ENCODE measurements at places on chromosomes 16 and 17. TPM values are rescaled to one million over a fixed set of nuclear protein-coding genes. Genes with fewer than 3 reads are reported as not detected.

DNA sequence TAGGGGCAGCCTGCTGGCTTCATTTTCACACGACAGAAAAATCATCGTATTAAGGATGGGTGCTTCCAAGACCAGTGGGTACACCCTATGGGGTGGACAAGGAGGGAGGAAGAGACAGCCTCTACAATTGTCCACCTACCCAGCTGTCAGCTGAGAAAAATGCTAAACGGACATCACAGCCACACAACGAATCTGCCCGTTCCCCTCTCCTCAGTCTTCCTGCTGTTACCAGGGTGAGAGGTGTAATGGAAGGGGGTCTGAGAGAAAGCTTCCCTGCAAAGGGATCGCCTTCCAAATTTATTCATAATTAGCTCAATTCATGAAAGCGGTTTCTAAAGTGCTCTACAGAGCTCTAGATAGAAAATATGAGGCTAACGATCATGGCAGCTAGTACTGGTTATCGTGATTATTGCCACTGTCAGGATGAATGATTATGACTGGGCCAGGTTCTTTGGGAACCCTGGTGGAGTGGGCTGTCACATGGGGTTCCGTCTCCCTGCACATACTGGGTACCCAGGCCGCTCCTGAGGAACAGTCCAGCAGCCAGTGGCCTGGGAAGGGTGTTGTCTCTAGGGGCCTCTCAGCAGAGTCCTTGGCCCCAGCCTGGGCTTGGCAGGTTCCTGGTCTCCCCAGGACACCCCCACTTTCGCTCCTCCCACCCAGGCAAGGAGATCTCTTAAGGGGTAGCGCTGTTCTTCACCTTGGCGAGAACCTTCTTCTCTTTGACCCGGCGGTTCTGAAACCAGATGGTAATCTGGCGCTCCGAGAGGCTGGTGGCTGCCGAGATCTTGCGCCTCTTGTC is 2.2 kb downstream of the HOXB13 start:
- H3K27ac ChIP-seq = no peak overlapping the region
- H3K4me1 ChIP-seq = peaks cover 30% of the 10 kb centered on the region
- peaks cover 80% of the 10 kb centered on the region for H3K27me3 ChIP-seq
- no peak overlapping the region for H3K4me3 ChIP-seq
- DNase-seq = no peak

DNA sequence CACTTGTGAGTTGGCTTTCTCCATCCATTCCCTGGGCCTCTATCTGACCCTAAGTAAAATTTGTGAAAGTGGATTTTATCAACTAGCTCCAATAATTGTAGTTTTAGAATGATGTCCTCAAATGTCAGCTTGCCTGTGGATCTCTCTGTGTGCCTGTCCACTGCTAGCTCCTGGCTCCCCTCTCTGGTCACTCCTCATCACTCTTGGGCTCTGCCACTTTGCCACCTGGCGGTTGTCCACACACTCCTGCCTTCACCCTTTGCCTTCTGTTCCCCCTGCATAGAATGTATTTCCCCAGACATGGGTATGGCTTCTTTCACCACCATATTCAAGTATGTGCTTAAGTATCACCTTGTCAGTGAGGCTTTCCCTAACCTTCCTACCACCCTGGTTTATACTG is 19.8 kb downstream of the ANKFN1 start:
- no peak for DNase-seq
- H3K36me3 ChIP-seq = no peaks in the 10 kb centered on the region
- no peaks in the 10 kb centered on the region for H3K27me3 ChIP-seq

GRCh38 chr17:69447726-69448125 is 33.2 kb downstream of the MAP2K6 start:
- H3K27me3 ChIP-seq = no peaks in the 10 kb centered on the region
- DNase-seq = no peak
- H3K4me1 ChIP-seq = peaks cover 6% of the 10 kb centered on the region
- H3K4me3 ChIP-seq = no peak overlapping the region

- H3K36me3 ChIP-seq = no peaks in the 10 kb centered on the region
- H3K27ac ChIP-seq = no peak overlapping the region
- H3K4me1 ChIP-seq = no peaks in the 10 kb centered on the region
- no peaks in the 10 kb centered on the region for H3K27me3 ChIP-seq
- H3K4me3 ChIP-seq = no peak overlapping the region
- DNase-seq = no peak
Measured at GRCh38 chr17:71792966-71793365, 327.9 kb upstream of the SOX9 start.

GRCh38 chr17:33375783-33376182 is 82.7 kb upstream of the ASIC2 start:
- no peak overlapping the region for H3K27ac ChIP-seq
- no peaks in the 10 kb centered on the region for H3K4me1 ChIP-seq
- H3K27me3 ChIP-seq = peaks cover 20% of the 10 kb centered on the region
- H3K36me3 ChIP-seq = no peaks in the 10 kb centered on the region

- peaks cover 4% of the 10 kb centered on the region for H3K36me3 ChIP-seq
- H3K4me1 ChIP-seq = peaks cover 42% of the 10 kb centered on the region
- no peaks in the 10 kb centered on the region for H3K27me3 ChIP-seq
- H3K4me3 ChIP-seq = no peak overlapping the region
- no peak for DNase-seq
- no peak overlapping the region for H3K27ac ChIP-seq
Measured at GRCh38 chr16:17219991-17220390, 250.8 kb downstream of the XYLT1 start.

DNA sequence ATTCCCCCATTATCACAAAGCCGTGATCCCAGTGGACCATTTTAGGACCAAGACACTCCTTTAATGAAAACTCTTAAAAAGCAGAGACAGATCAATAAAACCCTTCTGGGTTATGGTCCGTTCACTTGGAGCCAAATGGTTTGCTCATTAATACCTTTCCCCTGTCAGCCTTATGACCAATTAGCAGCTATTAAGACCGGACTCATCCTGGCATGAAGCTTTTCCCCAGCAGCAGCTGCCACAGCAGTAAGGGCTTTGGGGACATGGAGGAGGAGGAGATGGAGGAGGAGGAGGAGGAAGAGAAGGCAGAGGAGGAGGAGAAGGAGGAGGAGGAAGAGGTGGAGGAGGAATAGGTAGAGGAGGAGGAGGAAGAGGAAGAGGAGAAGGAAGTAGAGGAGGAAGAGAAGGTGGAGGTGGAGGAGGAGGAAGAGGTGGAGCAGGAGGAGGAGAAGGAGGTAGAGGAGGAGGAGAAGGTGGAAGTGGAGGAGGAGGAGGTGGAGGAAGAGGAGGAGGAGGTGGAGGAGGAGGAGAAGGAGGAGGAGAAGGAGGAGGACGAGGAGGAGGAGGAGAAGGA is 50.1 kb upstream of the IRX3 start:
- no peaks in the 10 kb centered on the region for H3K4me1 ChIP-seq
- H3K36me3 ChIP-seq = no peaks in the 10 kb centered on the region
- DNase-seq = no peak
- peaks cover 29% of the 10 kb centered on the region for H3K27me3 ChIP-seq
- no peak overlapping the region for H3K4me3 ChIP-seq

DNA sequence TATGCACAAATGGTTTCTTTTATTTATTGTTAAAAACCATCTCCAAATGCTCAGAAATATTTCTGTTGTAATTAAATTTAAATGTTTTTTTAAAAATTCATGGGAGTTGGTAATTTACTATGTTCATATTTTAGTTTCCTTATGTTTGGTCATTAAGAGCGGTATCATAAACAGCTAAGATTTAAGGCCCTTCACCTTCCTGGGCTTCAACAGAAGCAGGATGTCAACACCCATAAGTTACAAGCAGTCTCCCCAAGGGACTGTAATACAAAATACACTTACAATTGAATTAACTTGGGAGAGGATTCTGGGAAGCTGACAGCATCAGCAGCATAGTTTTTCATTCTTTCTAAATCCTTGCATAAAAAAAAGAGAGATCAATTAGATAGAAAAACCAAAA is 30.9 kb upstream of the TANC2 start:
- H3K4me3 ChIP-seq = no peak overlapping the region
- H3K4me1 ChIP-seq = no peaks in the 10 kb centered on the region
- no peak overlapping the region for H3K27ac ChIP-seq
- peaks cover 26% of the 10 kb centered on the region for H3K27me3 ChIP-seq
- peaks cover 4% of the 10 kb centered on the region for H3K36me3 ChIP-seq

- H3K4me3 ChIP-seq = peak overlapping the region; percentile 66
- DNase-seq = no peak
- H3K27me3 ChIP-seq = no peaks in the 10 kb centered on the region
- H3K27ac ChIP-seq = no peak overlapping the region
Measured at GRCh38 chr16:84086341-84086740, 30.4 kb downstream of the MBTPS1 start.

DNA sequence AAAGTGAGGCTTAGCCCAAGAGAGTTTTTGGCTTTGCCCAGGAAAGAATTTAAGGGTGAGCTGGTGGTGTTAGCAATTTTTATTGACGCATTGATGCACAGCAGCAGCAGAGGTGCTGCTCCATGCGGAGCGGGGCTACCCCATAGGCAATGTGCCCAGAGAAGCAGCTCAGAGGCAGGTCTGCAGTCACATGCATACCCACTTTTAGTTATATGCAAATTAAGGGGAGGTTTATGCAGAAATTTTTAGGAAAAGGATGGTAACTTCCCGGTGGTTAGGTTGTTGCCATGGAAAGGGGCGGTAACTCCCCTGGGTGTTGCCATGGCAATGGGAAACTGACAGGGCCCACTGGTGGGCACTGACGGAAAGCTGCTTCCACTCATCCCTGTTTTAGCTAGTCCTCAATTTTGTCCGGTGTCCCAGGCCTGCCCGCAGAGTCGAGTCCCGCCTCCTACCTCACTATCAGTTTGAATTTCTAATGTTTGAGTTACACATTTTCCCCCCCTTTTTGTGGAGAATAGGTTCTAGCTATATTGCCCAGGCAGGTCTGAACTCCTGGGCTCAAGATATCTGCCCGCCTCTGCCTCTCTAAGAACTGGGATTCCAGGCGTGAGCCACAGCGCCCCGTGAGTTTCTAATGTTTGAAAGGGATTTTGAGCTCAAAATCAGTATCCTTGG is 10.4 kb upstream of the GJD3 start:
- no peak overlapping the region for H3K27ac ChIP-seq
- peaks cover 13% of the 10 kb centered on the region for H3K4me1 ChIP-seq
- no peak for DNase-seq
- H3K36me3 ChIP-seq = no peaks in the 10 kb centered on the region
- no peak overlapping the region for H3K4me3 ChIP-seq
- H3K27me3 ChIP-seq = peaks cover 2% of the 10 kb centered on the region

GRCh38 chr17:74824961-74825627 is 34.6 kb downstream of the GRIN2C start:
- no peak for DNase-seq
- H3K27me3 ChIP-seq = no peaks in the 10 kb centered on the region
- H3K36me3 ChIP-seq = no peaks in the 10 kb centered on the region
- H3K4me3 ChIP-seq = no peak overlapping the region
- no peak overlapping the region for H3K27ac ChIP-seq

DNA sequence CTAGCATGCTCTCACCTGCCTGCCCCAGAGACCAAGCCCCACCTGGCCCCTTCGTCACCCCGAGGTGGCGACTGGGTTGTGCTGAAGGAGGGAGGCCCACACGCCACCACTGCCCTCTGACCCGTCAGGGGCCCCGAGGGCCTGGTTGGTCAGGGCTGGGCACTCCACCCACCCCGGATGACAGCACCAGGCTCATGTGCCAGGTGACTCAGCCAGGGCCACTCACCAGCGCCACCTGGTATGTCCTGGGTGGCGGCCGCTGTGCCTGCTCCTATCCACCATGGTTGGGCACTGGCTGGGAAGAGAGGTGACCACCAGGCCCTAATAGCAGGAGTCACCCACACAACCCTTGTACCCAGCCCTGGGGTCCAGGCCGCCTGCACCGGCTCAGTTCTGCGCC is 68.9 kb downstream of the JPH3 start:
- DNase-seq = no peak
- H3K4me3 ChIP-seq = no peak overlapping the region
- no peaks in the 10 kb centered on the region for H3K4me1 ChIP-seq
- peaks cover 3% of the 10 kb centered on the region for H3K27me3 ChIP-seq
- no peaks in the 10 kb centered on the region for H3K36me3 ChIP-seq
- no peak overlapping the region for H3K27ac ChIP-seq

DNA sequence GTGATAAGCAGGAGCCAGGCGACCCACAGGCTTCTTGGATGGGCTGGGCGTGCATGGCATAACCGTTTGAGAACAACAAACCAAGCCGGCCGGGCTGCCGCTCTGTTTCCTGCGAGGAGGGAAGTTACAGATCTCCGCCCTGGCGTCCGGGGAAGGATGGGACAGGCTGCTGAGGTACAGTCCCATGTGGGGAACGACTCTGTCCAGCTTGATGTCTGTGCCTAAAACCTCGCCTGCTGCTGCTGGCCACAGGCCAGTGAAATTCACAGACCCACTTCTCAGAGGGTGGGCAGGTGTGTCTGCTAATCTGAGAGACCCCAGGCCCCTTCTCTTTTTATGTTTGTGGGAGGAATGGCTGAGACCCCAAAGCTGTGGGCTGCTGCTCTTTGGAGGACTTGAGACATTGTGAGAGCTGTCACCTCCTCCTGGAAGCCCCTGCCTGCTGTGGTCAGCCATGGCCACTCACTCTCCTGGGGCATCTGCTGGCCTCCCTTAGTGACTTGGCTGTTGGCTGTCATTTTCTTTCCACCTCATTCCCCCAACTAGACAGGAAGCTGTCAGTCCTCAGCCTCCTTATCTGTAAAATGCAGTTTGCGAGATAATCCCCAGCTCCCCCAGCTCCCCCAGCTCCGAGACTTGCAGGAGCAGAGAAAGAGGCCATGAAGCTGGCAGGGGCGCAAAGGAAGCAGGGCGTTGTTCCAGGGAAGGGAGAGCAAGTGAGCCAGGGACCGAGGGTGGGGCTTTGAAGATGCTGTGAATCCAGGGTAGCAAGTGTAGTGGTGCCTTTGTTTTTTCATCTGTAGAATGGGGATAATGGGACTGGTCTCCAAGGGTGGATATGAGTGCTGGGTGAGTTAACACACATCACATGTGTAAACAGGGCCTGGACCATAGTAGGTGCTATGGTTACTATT is 51.0 kb downstream of the CMIP start:
- no peaks in the 10 kb centered on the region for H3K36me3 ChIP-seq
- peaks cover 34% of the 10 kb centered on the region for H3K4me1 ChIP-seq
- no peak overlapping the region for H3K4me3 ChIP-seq
- no peak for DNase-seq
- H3K27me3 ChIP-seq = no peaks in the 10 kb centered on the region
- H3K27ac ChIP-seq = no peak overlapping the region

GRCh38 chr16:309476-309875 is 26.5 kb downstream of the PDIA2 start:
- peaks cover 24% of the 10 kb centered on the region for H3K4me1 ChIP-seq
- no peak for DNase-seq
- no peaks in the 10 kb centered on the region for H3K27me3 ChIP-seq
- H3K4me3 ChIP-seq = no peak overlapping the region
- no peaks in the 10 kb centered on the region for H3K36me3 ChIP-seq

MPV17L gene
- 0.38 TPM for total RNA-seq

GSG1L gene
- not detected for total RNA-seq

CA5A gene
- total RNA-seq = not detected

MYL11 gene
- not detected for total RNA-seq

PSME3IP1 gene
- 121 TPM for total RNA-seq

EVI2B gene
- 16.3 TPM for total RNA-seq

KRT33B gene
- not detected for total RNA-seq

Measured in natural killer cell treated with Interleukin-12 subunit alpha and Interleukin-12 subunit beta and Interleukin-15 and Interleukin-18, amount 100 ng/mL, for 72 hours (primary cell).